ENCODE measurements at places on chromosomes 3 and 15.

GRCh38 chr3:138232705-138233364 is 45.7 kb downstream of the ARMC8 start:
- H3K4me1 ChIP-seq: no peaks in the 10 kb centered on the region
- no peaks in the 10 kb centered on the region for H3K27me3 ChIP-seq
- no peak for DNase-seq
- H3K27ac ChIP-seq: no peak overlapping the region
- no peak overlapping the region for H3K4me3 ChIP-seq

DNA sequence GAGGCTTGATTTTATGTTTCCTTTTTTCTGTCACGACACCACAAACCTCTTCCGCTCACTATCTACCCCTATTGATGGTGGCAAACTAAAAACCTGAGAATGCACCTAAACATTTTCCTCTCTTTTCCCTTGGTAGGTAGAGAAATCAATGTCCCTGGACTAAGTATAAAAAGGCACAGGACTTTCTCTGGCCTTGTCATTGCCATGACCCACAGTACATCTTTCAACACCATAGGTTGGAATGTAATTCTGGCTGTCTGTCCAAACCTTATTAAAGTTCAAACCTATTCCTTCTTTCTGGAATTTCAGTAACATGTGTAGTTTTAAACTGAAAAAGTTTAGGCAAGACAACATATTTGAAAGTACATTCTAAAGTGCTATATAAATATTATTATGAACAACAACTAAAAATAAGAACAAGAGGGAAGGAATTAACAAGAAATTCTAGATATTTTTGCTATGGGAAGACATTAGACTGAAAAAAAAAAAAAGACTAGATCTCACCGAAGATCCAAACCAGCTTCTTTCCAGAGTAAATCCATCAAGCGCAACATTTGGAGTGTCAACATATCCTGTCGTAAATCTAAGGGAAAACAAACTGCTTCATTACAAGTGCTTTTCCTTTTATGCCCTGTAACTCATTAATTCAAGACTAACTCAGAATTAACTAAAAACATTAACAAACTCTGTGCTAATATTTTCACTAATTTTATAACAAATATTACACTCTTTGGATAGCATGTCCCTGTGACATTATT is 73.1 kb downstream of the FAIM start:
- no peak overlapping the region for H3K4me3 ChIP-seq
- H3K36me3 ChIP-seq: no peaks in the 10 kb centered on the region
- H3K27ac ChIP-seq: no peak overlapping the region
- H3K27me3 ChIP-seq: no peaks in the 10 kb centered on the region
- no peak for DNase-seq

DNA sequence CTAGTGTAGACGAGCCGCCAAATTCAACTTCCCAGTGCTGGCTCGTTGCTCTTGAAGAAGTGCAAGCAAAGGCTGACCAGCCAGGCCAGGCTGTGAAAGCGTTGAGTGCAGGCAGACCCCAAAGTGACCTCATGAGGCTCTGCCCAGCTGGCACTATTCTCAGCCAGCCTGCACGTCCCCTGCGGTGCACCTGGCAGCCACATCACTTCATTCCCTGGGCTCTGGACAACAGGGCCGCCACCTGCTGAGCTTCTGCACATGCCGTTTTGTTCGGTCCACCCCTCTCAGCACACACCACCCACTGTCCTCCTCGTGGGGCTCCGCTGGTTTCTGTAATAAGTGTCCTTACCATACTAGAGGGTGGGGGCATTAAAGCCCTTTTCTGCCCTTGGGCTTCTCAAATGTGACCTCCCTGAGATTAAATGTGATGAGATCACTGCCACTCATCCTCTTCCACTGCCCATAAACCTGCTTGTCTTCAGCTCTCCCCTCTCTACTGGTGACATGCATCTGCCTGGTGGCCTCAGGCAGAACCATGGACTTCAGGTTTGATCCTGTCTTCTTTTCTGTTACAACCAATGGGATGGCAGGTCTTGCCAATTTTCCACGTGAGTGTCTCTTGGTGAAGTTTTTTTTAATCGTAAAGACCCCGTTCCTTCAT is 6.1 kb downstream of the RASGRF1 start:
- no peaks in the 10 kb centered on the region for H3K27me3 ChIP-seq
- H3K4me3 ChIP-seq: no peak overlapping the region
- H3K4me1 ChIP-seq: no peaks in the 10 kb centered on the region
- H3K27ac ChIP-seq: no peak overlapping the region

- no peaks in the 10 kb centered on the region for H3K27me3 ChIP-seq
- no peak overlapping the region for H3K4me3 ChIP-seq
- no peak overlapping the region for H3K27ac ChIP-seq
- DNase-seq: no peak
- H3K4me1 ChIP-seq: no peaks in the 10 kb centered on the region
These were observed 51.4 kb downstream of the SEMA6D start for GRCh38 chr15:47768735-47769134.

DNA sequence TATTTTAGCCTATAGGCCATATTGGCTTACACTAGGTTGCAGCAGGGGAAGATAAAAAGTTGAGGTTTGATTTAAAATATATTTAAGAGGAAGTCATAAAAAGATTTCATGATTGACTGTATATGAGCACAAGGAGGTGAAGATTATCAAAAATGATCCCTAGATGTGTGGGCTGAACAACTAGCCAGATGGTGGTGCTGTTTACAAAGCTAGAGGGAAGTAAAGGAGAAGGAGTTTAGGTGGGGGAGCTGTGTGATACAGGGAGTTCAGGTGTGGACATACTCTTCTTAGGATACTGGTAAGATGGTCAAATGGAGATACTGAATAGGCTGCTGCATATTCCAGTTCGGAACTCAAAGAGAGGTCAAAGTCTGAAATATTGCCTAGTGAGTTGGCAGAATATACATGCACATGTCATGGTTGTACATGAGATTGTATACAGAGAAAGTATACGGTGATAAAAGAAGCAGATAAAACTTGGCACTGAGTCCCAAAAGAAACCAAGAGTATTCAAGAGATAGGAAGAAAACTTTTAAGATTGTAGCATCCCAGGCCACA is 727.8 kb downstream of the NLGN1 start:
- DNase-seq: no peak
- no peaks in the 10 kb centered on the region for H3K4me1 ChIP-seq
- no peaks in the 10 kb centered on the region for H3K27me3 ChIP-seq
- no peak overlapping the region for H3K4me3 ChIP-seq

GRCh38 chr3:37691213-37691830 is 170.4 kb upstream of the CTDSPL start:
- no peak overlapping the region for H3K27ac ChIP-seq
- no peaks in the 10 kb centered on the region for H3K27me3 ChIP-seq
- DNase-seq: no peak
- no peak overlapping the region for H3K4me3 ChIP-seq
- no peaks in the 10 kb centered on the region for H3K36me3 ChIP-seq

GRCh38 chr15:75025107-75025506 is 1.7 kb downstream of the PPCDC start:
- H3K36me3 ChIP-seq: no peaks in the 10 kb centered on the region
- DNase-seq: no peak
- no peaks in the 10 kb centered on the region for H3K27me3 ChIP-seq
- no peak overlapping the region for H3K27ac ChIP-seq
- H3K4me1 ChIP-seq: peaks cover 11% of the 10 kb centered on the region

GRCh38 chr3:58728723-58729122 is 62.1 kb upstream of the FAM3D start:
- no peak for DNase-seq
- H3K4me1 ChIP-seq: no peaks in the 10 kb centered on the region
- H3K27me3 ChIP-seq: no peaks in the 10 kb centered on the region
- no peak overlapping the region for H3K4me3 ChIP-seq

DNA sequence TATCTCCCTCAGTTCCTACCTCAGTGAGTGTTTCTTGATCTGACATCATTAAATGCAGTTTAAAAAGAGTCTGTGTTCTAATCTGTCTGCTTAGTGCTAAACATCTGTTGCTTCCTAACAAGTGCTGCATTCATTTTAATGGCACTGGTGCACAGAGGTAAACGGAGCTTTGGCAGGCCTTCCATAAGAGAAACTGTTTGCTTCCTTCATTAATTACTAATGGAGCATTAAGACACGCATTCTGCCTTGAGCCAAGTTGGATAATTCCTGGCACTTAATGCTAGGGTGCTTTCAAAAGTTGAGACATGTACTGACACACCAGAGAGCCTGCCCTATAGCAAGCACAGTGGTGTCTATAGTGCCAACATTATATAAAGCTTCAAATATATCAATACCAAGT is 34.7 kb downstream of the SCG5 start:
- H3K36me3 ChIP-seq: no peaks in the 10 kb centered on the region
- no peaks in the 10 kb centered on the region for H3K4me1 ChIP-seq
- DNase-seq: no peak
